SW480 (cell line): ENCODE measurements at places on chromosomes 7 and 10.

DNA sequence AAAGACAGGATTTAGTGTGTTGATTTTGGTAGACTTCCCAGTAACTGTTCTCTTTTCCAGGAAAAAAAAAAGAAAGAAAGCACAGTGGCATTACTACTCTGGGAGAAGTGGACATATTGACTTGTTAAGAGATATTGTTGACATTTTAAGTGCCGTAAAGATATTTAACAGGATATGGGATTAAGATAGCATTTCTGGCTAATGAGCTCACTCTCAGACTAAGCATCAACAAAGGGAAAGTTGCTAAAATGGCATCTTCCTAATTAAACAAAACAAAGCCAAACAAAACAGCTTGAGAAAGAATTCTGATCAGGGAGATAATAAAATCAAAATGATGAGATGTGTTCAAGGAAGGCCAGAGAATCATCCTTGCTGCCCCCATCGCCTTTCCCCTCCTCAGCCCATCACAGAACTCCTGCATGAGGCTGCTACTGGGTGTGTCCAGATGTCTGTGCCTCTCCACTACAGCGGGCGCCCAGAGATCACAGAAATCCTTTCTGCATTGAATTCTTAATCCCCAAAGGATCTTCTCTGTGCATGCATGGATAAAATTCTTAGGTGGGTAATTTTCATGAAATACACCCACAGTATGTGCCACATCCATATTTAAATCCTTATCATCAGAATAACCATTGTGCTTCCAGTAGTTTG, 270.5 kb downstream of the POU6F2 start:
- no peak for DNase-seq

GRCh38 chr7:89064831-89065230, 269.3 kb upstream of the TEX47 start:
- DNase-seq = no peak

DNA sequence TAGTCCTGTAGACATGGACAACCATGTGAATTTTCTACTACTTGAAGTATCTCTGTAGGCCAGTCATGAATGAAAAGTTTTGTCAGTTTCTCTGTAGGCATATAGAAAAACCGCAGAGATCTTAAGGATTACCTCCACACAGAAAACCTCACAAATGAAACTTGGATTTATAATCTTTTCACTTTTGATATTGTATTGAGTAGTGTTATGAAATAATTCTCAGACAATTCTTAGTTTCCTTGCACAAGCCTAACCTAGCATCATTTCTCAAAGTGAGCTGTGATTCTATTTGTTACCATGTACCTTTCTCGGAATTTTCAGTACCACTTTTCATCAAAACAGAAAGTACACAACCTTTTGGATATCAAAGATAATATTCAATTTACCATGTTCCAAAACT, 51.4 kb upstream of the OIT3 start:
- no peak for DNase-seq

DNA sequence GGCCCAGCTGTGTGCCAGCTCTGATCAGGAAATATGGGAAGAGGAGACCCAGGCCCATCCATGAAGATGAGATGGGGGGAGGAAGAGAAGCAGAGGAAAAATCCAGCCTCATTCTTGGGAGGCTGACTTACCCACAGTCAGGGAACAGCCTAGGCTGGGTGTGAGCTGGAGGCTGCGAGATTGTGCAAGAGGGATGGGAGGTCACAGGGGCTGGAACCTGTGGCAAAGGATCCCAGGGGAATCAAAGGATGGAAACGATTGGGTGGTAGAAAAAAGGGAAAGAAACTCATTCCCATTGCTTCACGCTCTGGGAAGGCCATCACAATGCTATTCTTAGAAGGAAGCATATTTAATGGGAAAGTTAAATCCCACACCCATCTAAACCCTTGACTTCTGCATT, 26.7 kb upstream of the CRHR2 start:
- DNase-seq = no peak

- DNase-seq = no peak
Measured at GRCh38 chr10:24147321-24147720, 61.6 kb upstream of the KIAA1217 start.

DNA sequence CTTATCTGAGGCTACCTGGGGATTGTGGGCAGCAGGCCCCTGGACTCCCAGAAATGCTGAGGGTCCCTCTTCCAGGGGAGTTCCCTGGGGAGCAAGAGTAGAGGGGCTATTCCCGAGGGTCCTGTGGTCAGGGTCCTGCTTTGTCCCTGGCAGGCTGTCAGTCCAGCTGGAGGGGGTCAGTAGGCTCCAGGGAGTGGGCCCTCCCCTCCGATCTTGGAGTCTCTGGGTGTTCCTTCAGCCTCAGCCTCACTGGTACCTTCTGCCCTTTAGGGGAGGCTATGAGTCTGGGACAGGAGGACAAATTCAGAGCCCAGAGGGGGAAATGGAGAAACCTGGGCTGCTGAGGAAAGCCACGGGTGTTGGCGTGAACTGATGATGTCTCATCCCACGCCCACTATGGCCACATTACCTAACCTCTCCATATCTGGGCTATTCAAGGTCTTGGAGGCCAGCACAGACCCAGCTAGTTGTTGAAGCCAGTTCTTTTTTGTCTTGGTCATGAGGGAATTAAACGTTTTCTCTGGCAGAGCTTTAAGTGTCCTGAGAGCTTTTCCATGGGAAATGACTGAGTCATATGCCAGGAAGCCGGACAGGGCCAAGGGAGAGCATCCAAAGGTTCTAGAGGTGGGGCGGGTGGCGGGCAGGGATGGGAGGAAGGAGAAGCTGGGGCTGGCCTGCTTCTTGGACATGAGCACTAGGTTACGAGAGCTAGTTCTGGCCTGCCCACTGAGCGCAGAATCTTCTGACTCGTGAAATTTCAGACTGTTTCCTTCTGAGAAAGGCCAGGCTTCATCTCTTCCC, 6.2 kb downstream of the CALHM2 start:
- DNase-seq = no peak
